ENCODE measurements at places on chromosomes 13 and 19.

- peak; percentile 45 for DNase-seq
These were observed 469 bp downstream of the COX6B2 start for GRCh38 chr19:55353803-55354697.

DNA sequence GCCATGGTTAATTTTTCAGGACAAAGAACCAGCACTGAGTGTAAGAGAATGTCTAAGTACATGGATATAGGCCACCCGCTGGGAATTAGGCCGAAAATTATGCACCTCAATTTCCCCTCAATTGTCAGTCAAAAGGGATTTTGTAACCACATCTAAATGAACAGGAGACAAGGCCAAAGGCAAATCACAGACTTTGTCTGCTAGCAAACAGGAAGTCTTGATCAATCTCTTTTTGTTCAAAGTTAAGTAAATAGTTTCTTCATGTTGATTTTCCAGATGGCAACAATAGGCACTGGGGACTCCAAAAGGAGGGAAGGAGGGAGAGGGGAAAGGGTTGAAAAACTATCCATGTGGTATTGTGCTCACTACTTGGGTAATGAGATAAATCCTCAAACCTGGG is 276.0 kb downstream of the COG6 start:
- DNase-seq = no peak

DNA sequence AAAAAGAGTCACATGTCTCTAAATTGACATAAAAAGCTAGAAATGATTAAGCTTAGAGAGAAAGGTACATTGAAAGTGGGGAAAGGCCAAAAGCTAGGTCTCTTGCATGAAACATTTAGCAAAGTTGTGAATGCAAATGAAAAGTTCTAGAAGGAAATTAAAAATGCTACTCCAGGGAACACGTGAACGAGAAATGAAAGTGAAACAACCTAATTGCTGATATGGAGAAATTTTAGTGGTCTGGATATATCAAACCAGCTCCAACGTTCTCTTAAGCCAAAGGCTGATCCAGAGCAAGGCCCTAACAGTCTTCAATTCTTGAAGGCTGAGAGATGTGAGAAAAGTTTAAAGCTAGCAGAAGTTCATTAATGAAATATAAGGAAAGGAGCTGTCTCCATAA is 419.8 kb downstream of the SLITRK6 start:
- DNase-seq = no peak

DNA sequence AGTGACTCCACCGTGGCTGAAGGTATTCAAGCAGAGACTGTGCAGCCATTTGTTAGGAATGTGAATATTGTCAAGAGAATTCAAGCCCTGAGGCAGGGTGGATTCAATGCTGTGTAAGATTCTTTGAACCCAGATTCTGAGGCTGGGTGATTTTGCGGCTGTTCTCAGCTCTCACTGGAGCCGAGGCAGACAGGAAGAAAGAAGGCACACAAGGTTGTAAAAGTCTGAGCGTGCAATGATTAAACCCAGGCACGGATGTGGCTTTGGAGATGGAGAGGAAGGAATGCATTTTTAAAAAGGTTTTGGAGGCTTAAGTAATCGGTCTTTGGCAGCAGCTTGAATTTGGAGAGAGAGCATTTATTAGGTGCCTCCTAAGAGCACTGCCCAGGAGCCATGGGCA is 187.9 kb downstream of the KATNAL1 start:
- no peak for DNase-seq

- DNase-seq = no peak
These were observed 7.1 kb upstream of the DOCK6 start for GRCh38 chr19:11269408-11269807.

GRCh38 chr13:79628463-79628862 is 147.5 kb downstream of the NDFIP2 start:
- DNase-seq = no peak

- no peak for DNase-seq
These were observed 14.4 kb downstream of the BCAM start for GRCh38 chr19:44823373-44823698.

GRCh38 chr19:31348481-31349159 is 616 bp downstream of the TSHZ3 start:
- no peak for DNase-seq

GRCh38 chr19:364496-365287 is 20.1 kb upstream of the MIER2 start:
- no peak for DNase-seq

DNA sequence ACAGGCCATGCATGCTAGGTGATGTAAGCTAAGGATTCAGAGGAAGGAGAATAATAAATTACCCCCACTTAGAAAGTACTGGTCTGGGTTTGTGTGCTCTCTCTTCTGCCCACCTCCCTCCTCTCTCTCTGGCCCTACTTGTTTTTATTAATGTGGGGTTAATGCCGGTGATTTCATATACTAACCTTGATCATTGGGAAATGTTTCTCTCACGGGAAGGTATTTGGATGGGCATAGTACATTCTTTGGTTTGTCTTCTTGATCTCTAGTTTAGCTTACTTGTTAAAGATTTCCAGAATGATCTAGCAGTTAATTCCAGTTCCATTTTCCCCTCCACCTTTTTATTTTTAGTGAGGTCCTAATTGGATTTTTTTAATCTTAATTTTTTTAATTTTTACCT is 24.6 kb downstream of the ARHGAP35 start:
- no peak for DNase-seq

GRCh38 chr13:50320271-50320862 is 305.1 kb downstream of the KCNRG start:
- DNase-seq = no peak

GRCh38 chr13:113643593-113643992 is 14.4 kb downstream of the ATP4B start:
- DNase-seq = no peak

GRCh38 chr19:54795758-54796157 is 7.7 kb upstream of the KIR2DL4 start:
- DNase-seq = no peak

GRCh38 chr13:50334944-50335343 is 319.7 kb downstream of the KCNRG start:
- DNase-seq = no peak

DNA sequence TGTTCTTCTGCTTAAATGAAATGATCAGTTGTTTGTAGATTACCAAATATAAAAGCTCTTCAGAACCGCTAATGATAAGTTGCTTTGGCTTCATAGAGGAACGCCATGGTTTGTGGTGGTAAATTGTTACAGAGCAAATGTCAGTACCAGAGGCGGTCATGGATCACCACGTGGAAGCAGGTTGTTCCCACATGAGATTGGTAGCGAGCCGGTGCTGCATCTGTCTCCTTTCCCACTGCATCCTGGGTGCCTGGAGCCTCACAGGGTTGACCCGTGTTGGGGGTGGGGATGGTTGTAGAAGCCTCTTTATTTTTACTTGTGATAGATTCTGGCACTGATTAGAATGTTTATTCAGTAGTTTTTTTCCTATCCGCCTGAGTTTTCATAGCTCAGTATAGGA is 14.7 kb downstream of the GARRE1 start:
- no peak for DNase-seq

- DNase-seq = no peak
These were observed 234.0 kb downstream of the B3GLCT start for GRCh38 chr13:31433746-31434145.

DNA sequence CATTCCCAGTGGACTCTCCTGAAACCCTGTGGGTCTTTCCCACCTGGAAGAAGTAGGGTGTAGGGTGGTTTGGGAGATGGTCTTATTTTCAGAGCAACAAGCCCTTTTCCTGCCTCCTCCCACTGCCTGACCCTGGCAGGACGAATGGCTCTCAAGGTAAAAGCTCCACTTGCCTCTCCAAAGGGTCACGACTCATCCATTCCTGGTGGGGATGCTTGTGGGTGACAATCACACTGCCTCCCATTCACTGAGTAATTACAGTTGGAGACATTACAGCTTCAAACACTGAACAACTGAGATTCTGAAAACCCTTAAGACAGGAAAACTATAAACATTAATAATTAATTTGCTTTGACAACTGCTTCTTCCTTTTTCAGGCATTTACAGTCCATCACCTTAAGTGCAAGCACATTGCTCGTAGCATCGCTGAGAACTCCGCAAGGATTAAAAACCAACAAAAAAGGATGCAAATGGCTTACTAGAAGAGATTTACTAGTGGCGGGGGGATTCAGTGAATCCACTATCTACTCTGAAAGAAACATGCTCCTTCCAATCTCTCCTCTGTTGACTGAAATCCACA is 199.6 kb upstream of the IRS2 start:
- no peak for DNase-seq

DNA sequence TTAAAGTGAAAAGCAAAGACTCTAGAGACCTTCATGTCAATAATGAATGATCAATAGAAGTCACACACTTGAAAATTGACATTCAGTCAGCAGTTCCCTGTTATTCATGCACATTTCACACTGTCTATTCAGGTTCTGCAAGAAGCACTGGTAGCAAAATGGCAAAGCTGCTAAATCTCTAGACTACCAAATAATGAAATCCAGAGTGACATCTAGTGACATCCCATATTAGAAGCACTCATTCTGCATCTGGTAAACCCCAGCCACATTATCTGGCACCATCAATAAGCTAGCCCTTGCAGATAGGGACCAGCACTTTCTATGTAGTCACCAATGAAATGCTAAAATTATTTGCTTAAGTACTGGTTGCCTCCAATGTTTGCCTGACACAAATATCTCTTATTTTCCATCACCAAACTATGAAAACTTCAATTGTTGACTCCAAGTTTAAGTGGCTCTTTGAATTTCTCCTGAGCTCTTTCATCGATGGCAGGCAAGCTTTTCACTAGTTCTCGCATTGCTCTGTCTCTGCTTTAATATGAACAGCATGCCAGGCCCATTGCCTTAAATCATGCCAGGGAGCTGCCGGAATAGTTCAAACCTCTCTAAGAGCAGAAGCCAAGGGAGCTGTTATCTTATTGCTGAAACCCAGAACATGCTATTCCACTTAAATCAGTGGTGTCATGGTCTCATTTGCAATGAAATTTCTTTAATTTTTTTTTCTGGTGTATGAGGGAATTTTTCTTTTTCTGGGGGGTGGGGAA is 409.9 kb downstream of the MZT1 start:
- DNase-seq = no peak

GRCh38 chr19:28396287-28396831 is 816.6 kb downstream of the UQCRFS1 start:
- no peak for DNase-seq

DNA sequence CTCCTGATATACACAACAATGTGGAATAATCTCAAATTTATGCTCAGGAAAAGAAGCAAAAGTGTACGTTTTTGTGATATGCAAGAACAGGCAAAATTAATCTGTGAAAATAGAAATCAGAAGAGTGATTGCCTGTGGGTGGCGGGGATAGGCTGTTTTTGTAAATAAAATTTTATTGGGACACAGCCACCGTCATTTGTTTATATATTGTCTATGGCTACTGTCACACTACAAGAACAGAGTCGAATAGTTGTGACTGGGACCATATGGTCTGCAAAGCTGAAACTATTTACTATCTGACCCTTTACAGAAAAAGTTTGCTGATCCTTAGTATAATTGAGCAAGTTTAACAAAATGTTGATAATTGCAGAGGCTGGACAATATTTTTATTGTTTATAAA is 269.5 kb upstream of the HTR2A start:
- no peak for DNase-seq

DNA sequence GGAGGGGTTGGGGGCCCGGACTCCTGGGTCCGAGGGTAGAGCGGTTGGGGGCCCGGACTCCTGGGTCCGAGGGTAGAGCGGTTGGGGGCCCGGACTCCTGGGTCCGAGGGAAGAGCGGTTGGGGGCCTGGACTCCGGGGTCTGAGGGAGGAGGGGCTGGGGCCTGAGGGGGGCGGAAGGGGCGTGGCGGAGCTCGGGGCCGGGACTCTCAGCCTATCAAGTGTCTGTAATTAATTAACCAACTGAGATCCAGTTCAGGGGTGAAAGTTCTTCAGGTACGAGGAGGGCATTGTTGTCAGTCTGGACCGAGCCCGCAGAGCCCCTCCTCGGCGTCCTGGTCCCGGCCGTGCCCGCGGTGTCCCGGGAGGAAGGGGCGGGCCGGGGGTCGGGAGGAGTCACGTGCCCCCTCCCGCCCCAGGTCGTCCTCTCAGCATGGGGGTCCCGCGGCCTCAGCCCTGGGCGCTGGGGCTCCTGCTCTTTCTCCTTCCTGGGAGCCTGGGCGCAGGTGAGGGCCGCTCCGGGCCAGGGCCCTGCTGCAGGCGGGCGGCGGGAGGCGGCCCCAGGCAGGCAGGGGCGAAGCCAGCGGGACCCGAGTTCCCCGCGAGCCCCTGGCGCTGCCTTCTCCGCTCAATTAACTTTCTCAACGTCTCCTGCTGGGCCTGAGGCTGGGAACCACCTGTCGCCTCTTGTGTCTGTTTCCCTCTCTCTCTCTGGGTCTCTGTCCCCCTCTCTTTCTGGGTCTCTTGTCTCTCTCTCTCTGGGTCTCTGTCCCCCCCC is 697 bp downstream of the FCGRT start:
- peak; percentile 22 for DNase-seq

DNA sequence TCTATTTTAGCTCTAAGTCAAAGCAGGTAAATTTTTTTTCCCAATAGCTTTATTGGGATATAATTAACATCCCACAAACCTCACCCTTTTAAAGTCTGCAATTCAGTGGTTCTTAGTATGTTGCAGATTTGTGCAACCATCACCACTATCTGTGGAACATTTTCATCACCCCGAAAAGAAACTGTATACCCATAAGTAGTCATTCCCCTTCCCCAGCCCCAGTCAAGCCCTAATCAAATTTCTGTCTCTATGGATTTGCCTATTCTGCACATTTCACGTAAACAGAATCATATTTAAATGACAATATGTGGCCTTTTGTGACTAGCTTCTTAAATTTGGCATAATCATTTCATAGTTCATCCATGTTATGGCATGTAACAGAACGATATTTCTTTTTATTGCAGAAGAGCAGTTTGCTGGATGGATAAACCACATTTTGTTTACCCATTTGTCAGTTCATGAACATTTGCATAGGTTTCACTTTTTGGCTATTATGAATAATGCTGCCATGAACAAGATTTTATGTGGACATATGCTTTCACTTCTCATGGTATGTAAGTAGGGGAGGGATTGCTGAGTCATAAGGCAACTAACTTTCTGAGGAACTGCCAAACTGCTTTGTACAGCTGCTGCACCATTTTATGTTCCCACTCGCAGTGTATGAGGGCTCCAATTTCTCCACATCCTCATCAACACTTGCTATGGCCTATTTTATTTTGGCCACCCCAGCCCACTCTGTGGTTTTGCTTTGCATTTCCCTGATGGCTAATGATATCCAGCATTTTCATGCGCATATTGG is 10.9 kb downstream of the SLC46A3 start:
- DNase-seq = no peak

GRCh38 chr13:26280295-26280694 is 26.4 kb downstream of the CDK8 start:
- no peak for DNase-seq

GRCh38 chr19:49344505-49345423 is 9.6 kb downstream of the CD37 start:
- no peak for DNase-seq

DNA sequence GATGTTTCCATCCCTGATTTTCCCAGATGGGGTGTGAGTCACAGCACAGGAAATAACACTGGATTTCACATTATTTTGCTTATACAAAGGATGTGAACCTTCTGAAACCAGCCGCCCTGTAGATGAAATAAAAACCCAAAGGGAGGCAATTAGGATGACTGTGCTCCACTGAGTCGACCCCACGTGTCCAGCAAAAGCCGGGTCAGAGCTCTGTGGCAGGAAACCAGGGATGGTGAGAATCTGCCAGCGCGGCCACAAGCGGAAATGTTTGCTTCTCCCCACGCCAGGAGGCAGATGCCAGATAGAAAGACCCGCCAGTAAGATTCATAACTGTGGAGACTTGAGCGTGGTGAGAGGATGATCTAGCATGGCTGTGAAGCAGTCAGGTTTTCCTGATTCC is 764.4 kb downstream of the LIG4 start:
- DNase-seq = no peak
